Cortex of kidney (tissue), 1 donor: ENCODE measurements at places on chromosomes 2 and 18.

- DNase-seq, result no peak
These were observed 6.2 kb upstream of the SATB2 start for GRCh38 chr2:199463708-199464605.

DNA sequence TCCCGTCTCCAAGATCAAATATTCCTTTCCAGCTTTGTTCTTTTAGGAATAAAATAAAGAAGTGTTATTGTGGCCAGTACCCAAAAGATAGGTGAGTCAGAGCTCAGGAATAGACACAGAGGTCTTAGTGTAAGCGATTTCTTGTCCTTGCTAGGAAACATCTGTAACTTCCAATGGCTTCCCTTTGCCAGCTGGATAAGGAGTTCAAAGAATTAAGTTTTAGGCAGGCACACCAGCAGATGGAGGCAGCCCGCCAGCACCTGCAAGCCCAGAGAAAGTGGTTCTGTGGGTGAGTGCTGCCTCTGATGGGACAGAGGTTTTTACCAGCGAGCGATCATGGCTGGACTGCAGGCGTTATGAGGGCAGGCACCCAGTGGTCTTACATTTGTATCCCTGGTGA is 125.4 kb downstream of the MGAT5 start:
- DNase-seq, result no peak

DNA sequence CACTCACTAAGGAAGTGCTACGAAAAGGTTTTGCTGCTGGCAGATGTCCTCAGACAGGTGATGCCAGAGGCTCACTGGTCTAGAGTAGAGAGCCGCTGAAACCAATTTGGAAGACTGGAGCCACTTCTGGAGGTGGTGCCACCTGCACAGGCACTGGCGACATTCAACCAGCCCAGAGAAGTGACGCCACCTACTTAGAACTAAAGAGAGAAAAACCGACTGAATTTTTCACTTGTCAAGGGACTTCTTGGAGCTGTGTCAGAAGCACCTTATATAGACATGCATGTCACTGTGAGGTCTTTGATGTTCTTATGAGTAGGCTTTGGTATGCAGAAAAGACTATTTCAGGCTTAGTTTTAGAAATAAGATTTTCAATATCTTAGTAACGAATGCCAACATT is 71.4 kb downstream of the BOD1L2 start:
- no peak for DNase-seq

GRCh38 chr2:67760995-67761394 is 301.8 kb downstream of the C1D start:
- DNase-seq, result no peak
